Activated CD4-positive, CD25-positive, alpha-beta regulatory T cell (primary cell): ENCODE measurements at places on chromosomes 4 and X.
A peak's percentile ranks its signal among the peaks of the same experiment; 100 is the strongest.

DNA sequence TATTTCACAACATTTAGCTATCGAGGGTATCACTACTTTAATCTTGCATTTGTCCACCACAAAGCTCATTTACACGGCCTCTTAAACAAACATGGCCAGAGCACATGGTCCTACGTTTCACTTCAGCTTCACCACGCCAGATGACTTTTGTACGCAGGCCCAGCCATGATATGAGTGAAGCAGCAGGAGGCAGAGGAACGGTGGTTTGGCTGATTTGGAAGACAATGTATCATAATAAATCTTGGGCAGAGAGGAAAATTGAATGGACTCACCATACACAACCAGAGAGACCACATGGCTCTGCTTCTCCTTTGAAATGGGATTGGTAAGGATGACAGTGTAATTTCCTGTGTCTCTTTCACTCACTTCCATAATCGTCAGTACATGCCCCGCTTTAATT is 15.3 kb downstream of the KDR start:
- no peak for DNase-seq

DNA sequence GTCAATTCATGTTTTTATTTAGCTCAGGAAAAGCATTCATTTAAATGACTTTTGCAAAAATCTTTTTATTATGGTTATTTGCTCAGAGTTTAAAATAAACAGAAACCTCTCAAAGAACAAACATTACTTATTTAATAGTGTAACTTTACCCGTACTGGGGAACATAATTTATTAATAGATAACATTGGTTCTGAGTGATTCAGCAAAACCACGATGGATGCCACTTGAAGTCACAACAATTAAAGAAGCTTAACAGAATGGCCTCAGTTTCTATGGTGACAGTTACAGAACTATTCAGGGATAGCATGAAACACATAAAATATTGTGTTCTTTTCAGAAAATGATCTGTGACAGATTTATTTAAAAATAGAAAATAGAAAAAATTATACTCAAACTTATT is 368.7 kb downstream of the CCSER1 start:
- no peak for DNase-seq

GRCh38 chr4:124903995-124904722 is 191.6 kb upstream of the ANKRD50 start:
- DNase-seq, result no peak

DNA sequence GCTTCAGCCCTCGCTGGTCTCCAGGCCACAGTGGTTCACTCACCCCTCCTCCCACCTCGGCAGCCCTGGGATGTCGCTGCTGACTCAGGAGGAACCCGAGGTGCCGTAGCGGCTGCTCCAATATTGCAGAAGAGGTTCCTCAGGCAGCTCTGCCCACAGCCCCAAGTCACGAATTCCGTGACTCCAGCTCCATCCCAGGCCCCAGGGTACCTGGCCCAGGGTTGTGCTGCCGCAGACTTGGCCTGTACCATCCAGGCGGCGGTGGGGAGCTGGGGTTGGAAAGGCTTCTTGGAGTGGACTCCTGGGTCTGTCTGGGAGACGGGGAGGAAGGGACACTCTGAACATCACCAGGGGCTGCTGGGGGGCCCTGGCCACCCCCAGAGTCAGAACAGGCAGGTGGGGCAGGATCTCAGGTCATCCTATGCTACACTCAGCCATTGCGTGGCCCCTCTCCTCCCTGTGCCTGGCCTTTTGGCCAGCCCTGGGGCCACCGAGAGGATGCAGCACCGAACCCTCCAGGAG is 728 bp upstream of the HGFAC start:
- no peak for DNase-seq

DNA sequence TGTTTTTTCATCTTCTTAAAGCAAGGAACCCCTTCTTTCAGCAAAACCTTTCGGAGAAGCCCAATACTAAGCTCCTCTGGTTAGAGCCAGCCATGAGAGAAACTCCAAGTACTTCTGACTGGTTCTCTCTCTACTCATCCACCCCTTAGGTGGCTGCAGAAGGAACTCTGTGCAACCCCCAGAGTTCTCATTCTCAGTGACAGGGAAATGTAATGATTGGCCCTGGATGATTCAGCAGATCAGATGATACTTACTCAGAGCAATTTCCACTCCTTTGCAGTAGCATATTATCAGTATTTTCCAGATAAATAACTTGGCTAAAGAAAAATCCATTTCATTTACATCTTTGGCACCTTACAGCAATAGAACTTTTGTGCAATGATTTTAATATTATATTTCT is 3.2 kb downstream of the SPP1 start:
- DNase-seq, result no peak

DNA sequence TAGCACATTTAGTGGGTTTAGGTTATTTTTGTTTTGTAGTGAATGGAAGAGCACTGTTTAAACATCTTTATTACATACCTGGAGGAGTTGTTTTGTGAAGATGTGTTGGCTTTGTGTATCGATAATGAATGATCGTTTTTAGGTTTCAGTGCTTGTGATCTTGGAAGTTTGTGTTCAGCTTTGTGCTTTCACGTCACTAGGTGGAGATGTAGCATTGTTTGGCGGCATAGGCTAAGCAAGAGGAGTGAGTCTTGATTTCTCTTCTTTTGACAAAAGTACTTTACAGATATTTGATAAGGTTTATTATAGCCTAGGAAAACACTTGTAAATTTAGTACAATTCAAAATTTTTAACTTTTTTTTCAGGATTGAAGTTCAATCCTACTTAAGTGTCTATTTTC is 50.4 kb downstream of the PDK3 start:
- DNase-seq, result no peak

DNA sequence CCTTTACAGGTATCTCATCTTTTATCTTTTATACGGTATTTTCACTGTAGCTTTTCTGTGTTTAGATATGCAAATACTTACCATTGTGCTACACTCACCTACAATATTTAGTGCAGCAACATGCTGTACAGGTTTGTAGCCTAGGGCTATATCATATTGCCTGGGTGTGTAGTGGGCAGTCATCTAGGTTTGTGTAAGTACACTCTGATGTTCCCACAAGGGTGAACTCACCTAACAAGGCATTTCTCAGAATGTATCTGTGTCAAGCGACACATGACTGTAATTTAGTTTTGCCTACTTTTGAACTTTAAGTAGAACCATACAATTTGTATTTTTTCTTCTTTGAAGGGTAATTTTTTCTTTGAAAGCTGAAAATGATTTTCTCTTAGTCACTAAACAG is 54.2 kb upstream of the SLC10A4 start:
- DNase-seq, result no peak

DNA sequence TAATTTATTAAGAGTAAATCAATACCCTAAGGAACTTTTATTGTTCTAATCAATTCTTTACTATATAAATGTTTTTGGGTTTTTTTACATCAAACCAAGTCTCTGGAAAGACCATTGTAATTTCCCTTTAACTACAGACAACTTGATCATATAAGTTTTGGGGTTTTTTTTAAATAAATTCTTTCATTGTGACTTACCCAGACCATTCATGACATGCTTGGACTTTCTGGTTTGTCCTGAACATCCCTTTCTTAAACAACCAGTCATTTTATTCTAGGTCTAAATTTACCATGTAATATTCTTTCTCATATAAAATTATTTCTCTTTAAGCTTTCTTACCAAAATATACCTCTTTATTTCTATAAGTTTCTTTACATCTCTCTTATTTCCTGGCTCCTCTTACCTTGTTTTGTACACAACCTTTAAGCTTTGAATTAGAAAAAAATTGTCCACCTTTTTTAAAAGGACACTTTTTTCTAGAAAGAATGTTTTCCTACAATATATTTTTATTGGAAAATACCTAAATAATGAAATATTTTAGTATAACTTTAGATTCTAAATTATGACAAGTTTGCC is 8.4 kb downstream of the CNGA1 start:
- DNase-seq, result no peak

- no peak for DNase-seq
Measured at GRCh38 chr4:183260491-183261151, 59.5 kb downstream of the CLDN22 start.

DNA sequence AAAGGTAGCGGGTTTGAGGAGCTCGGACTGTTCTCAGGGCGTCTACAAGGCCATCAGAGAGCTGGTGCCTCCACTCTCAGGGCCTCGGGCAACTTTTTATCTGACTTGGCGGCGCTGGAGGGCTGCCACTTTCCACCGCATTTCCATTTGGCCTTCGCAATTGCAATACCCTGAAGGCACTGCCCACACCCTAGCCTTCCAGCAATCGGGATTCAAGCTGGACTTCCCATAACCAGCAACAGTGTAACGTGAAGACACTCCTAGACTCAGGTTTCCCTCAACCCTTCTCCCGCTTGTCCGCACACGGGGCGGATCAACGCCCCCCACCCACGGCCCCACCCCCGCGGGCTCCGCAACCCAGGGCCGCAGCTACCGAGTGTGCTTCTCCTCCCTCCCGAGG is 50.2 kb upstream of the BCOR start:
- DNase-seq, result no peak

- DNase-seq, result peak; percentile 83
Measured at GRCh38 chr4:473570-474457, 25.1 kb downstream of the ZNF721 start.

- DNase-seq, result no peak
Measured at GRCh38 chr4:108148316-108148715, 20.4 kb downstream of the LEF1 start.

DNA sequence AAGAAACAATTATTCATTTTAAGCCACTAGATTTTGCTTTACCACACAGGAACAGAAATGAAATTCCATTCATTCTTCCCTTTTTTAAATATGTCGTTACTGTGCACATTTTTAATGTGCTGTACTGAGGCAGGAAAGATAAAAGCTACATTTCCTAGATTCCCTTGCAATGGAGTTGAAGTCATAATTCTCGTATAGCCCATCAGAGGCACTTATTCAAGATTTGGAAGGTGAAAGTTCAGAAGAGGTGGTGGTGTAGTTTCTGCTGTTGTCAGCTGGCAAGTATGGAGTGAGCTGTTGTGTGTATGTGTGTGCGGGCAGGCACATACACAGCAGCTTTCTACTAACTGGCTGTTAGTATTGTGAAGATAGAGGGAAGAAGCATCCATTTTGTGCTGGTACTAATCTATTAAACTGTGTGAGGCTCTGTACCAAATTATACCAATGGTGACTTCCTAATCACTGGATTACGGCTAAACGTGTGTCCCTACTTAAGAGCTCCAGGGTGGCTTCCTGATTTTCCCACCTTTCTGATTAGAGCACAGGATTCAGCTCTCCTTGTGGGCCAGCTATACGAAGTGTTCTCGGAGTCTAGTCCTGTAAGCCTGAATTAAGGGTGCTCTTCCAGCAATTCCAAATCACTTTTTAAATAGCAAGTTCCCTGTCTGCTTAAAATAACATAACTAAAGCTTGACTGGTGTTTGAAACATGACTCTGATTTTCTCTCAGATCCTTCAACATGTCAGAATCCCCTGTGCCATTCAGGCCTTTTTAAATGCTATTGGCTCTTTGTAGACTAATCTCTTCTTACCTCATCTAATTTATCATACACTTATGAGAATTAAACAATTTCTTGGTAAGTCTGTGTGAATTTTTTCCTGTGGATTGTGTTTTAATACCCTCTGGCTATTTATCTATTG is 43.8 kb downstream of the PDS5A start:
- no peak for DNase-seq

- DNase-seq, result no peak
Measured at GRCh38 chr4:147365396-147365795, 115.5 kb upstream of the EDNRA start.

DNA sequence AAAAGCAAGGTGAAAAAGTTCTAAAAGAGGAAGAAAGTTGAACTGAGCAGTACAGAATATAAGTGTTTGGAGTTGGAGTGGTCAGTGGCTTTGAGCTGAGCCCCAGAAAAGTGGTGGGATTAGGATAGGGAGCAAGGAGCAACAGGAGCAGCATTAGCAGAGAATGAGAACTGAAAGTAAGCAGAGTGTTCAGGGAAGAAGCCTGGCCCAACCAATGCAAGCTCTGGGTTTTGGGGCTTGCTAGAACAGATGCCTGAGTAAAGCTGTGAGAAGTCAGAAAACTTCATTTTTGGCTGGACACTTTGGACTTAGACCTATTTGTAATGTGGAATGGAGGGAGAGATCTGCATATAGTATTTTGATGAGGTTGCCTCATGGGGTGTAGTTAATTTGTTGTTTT is 17.8 kb downstream of the JADE1 start:
- no peak for DNase-seq

GRCh38 chr4:155811083-155811482 is 52.3 kb downstream of the GUCY1B1 start:
- DNase-seq, result no peak

DNA sequence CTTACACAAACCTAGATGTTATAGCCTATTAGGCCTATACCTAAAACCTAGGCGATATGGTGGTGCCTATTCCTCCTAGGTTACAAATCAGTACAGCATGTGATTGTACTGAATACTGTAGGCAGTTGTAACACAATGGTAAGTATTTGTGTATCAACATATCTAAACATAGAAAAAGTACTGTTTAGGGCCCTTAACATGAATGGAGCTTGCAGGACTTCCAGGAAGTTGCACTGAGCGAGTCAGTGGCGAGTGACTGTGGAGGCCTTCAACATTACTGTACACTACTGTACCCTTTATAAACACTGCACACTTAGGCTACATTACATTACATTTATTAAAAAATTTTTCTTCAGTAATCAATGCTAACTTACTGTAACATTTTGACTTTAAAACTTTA is 37.8 kb downstream of the WWC2 start:
- DNase-seq, result no peak

GRCh38 chrX:45566456-45566855 is 365.8 kb upstream of the DIPK2B start:
- DNase-seq, result no peak

- DNase-seq, result no peak
Measured at GRCh38 chr4:13601048-13601447, 26.5 kb downstream of the BOD1L1 start.

- DNase-seq, result no peak
Measured at GRCh38 chr4:10046471-10046870, 25.2 kb upstream of the SLC2A9 start.

- no peak for DNase-seq
Measured at GRCh38 chrX:39011454-39012221, 210.4 kb downstream of the MID1IP1 start.

DNA sequence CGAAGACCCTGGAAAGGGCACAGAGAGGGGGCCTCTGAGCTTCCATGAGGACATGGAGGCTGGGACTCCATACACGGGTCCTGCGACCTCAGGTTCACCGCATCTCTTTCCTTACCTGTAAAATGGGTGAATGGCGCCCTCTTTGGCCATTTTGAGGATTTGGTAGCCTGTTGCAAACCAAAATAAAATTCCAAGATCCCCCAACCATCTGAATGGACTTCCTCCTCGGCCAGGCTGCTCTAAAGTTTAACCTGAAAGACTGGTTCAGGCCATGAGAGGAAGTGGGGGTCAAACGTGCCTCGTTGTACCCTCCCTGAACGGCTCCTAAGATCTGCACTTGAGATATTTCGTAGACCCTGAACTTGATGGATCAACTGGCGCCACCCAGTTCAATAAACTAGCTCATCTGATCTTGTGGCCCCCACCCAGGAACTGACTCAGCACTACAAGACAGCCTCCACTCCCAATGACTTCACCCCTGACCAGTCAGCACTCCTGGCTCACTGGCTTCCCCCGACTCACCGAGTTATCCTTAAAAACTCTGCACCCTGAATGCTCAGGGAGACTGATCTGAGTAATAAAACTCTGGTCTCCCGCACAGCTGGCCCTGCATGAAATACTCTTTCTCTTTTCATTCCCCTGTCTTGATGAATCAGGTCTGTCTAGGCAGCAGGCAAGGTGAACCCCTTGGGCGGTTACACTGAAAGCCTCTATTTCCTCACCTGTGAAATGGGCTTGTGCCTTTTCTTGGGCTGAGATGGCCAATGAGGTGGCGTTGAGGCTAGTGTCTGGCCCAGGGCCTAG is 32.9 kb upstream of the GPR78 start:
- no peak for DNase-seq

GRCh38 chr4:23993373-23993772 is 103.5 kb upstream of the PPARGC1A start:
- no peak for DNase-seq

- no peak for DNase-seq
Measured at GRCh38 chr4:61245069-61245714, 45.1 kb downstream of the ADGRL3 start.
